ENCODE measurements at places on chromosomes 7 and 10. TPM values are rescaled to one million over a fixed set of nuclear protein-coding genes. Genes with fewer than 3 reads are reported as not detected.

The HOXA7 gene
- total RNA-seq, result not detected

GRCh38 chr10:80476685-80477084 is 22.6 kb downstream of the TSPAN14 start:
- H3K27ac ChIP-seq, result no peak overlapping the region
- no peak overlapping the region for H3K4me3 ChIP-seq
- DNase-seq, result no peak
- peaks cover 30% of the 10 kb centered on the region for H3K4me1 ChIP-seq

The SLC25A13 gene
- 56.0 TPM for total RNA-seq

The KEL gene
- total RNA-seq, result 0.96 TPM

DNA sequence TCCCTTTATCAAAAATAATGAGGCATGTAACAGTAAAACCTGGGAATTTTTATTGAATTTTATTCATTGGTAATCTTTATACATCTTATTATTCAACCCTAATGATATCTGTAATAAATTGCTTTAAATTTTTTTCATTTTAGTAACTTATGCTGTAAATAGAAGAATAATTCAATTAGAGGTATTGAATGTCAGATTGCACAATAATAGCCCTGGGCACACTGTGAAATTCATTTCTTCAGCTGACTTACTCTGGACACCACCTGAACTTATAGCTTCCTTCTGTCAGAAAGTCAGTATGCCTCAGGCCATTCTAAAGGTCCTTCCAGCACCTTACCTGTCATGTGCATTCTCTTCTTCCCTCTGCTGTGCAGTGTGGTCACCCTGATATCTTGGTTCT is 59.2 kb downstream of the ADAM22 start:
- H3K4me3 ChIP-seq, result no peak overlapping the region
- no peaks in the 10 kb centered on the region for H3K27me3 ChIP-seq
- H3K27ac ChIP-seq, result no peak overlapping the region
- no peaks in the 10 kb centered on the region for H3K4me1 ChIP-seq

DNA sequence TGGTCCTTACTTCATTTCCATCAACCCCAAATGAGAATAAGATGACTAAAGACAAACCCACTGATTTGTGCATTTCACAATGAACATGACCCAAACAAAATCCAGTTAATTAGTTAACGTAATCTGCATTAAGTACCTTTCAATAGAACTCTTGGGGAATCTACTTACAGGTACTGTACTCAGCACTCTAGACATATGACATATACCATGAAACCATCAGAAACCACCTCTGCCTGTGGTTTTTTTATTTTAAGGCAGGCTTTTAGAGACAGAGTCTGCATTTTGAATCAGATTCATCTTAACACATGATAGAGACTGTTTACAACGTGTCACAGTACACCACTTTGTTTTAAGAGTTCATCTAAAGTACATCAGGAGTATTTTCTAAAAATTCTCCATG is 168.4 kb downstream of the BTAF1 start:
- no peak overlapping the region for H3K4me3 ChIP-seq
- no peak for DNase-seq
- no peak overlapping the region for H3K27ac ChIP-seq
- H3K27me3 ChIP-seq, result no peaks in the 10 kb centered on the region
- H3K36me3 ChIP-seq, result no peaks in the 10 kb centered on the region

- H3K27ac ChIP-seq, result no peak overlapping the region
- H3K36me3 ChIP-seq, result peaks cover 6% of the 10 kb centered on the region
- DNase-seq, result peak; percentile 12
- no peak overlapping the region for H3K4me3 ChIP-seq
- H3K27me3 ChIP-seq, result no peaks in the 10 kb centered on the region
These were observed 52.3 kb downstream of the HECTD2 start for GRCh38 chr10:91462423-91462822.

- H3K36me3 ChIP-seq, result no peaks in the 10 kb centered on the region
- no peak for DNase-seq
- no peak overlapping the region for H3K27ac ChIP-seq
- no peak overlapping the region for H3K4me3 ChIP-seq
- H3K4me1 ChIP-seq, result no peaks in the 10 kb centered on the region
These were observed 190.4 kb downstream of the CTTNBP2 start for GRCh38 chr7:117682681-117683385.

DNA sequence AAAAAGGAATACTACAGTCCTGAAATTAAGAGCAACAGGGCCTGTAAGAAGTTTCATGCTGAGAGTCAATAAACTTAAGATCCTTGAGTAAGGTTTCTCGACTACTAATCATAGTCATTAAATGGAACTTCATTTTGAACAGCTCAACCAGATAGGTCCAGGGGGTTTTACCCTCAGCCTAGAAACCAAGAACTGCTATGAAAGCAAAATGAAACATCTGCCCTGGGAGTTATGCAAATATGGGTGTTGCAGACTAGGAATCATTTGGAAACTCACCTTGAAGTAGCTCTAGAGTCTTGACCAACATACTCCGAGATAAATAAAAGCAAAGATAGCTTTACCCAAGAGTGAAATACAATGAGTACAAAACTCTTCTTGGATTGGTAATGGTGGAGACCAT is 128.0 kb downstream of the HGF start:
- H3K4me1 ChIP-seq, result peaks cover 12% of the 10 kb centered on the region
- H3K27me3 ChIP-seq, result no peaks in the 10 kb centered on the region
- no peak overlapping the region for H3K27ac ChIP-seq
- no peaks in the 10 kb centered on the region for H3K36me3 ChIP-seq
